ENCODE measurements at places on chromosomes 1 and 21. TPM values are rescaled to one million over a fixed set of nuclear protein-coding genes. Genes with fewer than 3 reads are reported as not detected.

- no peak overlapping the region for H3K4me3 ChIP-seq
- H3K27ac ChIP-seq = no peak overlapping the region
- H3K4me1 ChIP-seq = peaks cover 42% of the 10 kb centered on the region
Measured at GRCh38 chr1:208044589-208045462, 133.9 kb upstream of the CD34 start.

DNA sequence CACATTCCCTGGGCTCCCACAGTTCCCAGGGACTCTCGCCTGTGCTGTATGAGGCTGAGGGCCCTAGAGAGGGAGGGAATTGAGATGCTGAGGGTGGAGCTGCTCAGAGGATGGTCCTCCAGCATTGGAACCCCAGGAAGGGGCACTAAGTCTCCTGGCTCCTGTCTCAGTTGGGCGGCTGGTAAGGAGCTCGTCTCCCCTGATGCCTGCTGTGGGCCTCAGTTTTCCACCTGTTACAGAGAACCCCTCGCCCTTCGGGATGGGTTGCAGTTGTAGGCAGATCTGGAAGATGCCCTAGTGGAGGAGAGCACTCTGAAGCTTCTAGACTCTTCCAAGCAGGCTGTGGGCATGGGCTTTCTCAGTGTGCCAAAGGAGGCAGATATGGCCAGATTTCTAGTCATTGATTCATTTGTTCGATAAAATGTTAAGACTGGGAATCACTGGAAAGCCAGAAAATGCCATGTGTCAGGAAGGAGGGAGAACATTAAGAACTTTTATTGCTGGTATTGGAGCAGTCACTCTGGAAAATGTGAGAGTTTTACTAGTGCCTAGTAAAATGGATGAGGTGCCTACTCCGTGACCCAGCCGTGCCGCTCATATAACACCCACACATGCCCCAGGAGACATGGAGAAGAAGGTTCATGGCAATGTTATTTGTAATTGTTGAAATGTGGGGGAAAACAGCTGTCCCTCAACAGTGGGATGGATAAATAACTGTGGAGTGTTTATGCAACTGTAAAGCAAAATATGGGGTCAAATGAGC lies 828 bp upstream of the MYBPH start:
- no peak overlapping the region for H3K27ac ChIP-seq
- H3K27me3 ChIP-seq = no peaks in the 10 kb centered on the region
- no peaks in the 10 kb centered on the region for H3K36me3 ChIP-seq
- peaks cover 2% of the 10 kb centered on the region for H3K4me1 ChIP-seq
- H3K4me3 ChIP-seq = no peak overlapping the region

GRCh38 chr1:1551524-1552262 lies 11.3 kb upstream of the TMEM240 start:
- no peak overlapping the region for H3K27ac ChIP-seq
- no peak overlapping the region for H3K4me3 ChIP-seq
- peaks cover 4% of the 10 kb centered on the region for H3K4me1 ChIP-seq
- H3K27me3 ChIP-seq = no peaks in the 10 kb centered on the region
- no peaks in the 10 kb centered on the region for H3K36me3 ChIP-seq

DNA sequence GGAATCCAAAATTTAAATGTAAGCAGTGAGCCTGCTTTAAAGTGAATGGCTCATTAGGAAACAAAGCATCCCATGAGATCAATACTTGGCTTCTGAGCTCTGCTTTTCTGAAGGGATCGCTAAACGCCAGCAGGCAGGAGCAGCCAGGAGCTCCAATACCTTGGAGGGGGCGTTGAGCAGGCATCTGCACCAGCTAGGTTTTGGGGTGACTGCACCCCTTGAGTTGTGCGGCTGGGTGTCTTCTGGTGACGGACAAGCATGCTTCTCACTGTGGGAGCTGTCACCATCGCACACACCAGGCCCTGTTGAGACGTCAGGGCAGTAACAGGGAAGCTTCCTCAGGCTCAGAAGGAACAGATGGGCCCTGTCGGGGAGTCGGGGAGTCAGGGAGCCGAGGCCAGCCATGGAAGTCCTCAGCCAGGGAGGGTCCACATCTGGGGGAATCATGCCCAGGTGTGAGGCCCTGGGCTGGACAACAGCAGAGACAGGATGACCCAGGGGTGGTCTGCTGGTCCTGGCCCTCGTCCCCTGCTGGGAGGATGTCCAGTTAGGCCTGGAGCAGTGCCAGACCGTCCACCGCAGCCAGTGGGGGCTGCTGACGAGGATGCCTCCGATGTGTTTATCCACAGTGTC lies 57.9 kb upstream of the ADARB1 start:
- no peak overlapping the region for H3K27ac ChIP-seq
- peak; percentile 24 for DNase-seq
- no peaks in the 10 kb centered on the region for H3K27me3 ChIP-seq
- no peak overlapping the region for H3K4me3 ChIP-seq
- peaks cover 2% of the 10 kb centered on the region for H3K4me1 ChIP-seq

GRCh38 chr1:8682573-8682972 lies 134.9 kb downstream of the RERE start:
- peaks cover 9% of the 10 kb centered on the region for H3K4me1 ChIP-seq
- no peak overlapping the region for H3K4me3 ChIP-seq
- no peaks in the 10 kb centered on the region for H3K36me3 ChIP-seq
- no peaks in the 10 kb centered on the region for H3K27me3 ChIP-seq
- no peak overlapping the region for H3K27ac ChIP-seq
- DNase-seq = no peak

GRCh38 chr21:36759348-36760083 lies 60.6 kb downstream of the SIM2 start:
- H3K36me3 ChIP-seq = no peaks in the 10 kb centered on the region
- H3K27ac ChIP-seq = no peak overlapping the region
- DNase-seq = no peak
- no peaks in the 10 kb centered on the region for H3K27me3 ChIP-seq
- H3K4me1 ChIP-seq = no peaks in the 10 kb centered on the region

DNA sequence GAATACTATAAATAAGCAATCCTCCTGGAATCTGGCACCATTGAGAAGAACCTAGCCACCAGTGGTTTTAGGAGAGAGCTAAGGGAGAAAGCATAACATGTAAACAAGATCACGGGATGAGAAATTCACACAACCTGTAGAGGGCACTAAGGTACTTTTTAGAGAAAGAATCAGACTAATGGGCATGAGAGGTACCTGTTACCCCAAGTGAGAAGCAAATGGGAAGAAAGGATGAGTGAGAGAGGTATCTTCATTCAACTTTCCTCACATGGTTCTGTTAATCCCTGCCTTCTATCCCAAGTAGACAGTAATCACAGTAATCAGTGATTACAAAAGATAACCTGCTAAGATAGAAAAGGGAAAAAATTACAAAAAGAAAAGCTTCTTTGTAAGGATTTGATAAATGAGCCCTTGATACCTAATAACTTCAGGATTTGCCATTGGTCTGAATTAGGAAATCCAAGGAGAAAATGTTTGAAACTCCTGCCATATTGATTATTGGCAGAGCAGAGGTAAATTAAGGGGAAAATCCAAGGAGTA lies 251.1 kb upstream of the ADGRL2 start:
- no peak overlapping the region for H3K27ac ChIP-seq
- H3K4me1 ChIP-seq = no peaks in the 10 kb centered on the region
- no peaks in the 10 kb centered on the region for H3K36me3 ChIP-seq
- no peak overlapping the region for H3K4me3 ChIP-seq
- DNase-seq = no peak
- H3K27me3 ChIP-seq = no peaks in the 10 kb centered on the region

- no peak overlapping the region for H3K4me3 ChIP-seq
- no peaks in the 10 kb centered on the region for H3K27me3 ChIP-seq
- H3K27ac ChIP-seq = no peak overlapping the region
Measured at GRCh38 chr1:29962831-29963247, 726.5 kb downstream of the PTPRU start.

DNA sequence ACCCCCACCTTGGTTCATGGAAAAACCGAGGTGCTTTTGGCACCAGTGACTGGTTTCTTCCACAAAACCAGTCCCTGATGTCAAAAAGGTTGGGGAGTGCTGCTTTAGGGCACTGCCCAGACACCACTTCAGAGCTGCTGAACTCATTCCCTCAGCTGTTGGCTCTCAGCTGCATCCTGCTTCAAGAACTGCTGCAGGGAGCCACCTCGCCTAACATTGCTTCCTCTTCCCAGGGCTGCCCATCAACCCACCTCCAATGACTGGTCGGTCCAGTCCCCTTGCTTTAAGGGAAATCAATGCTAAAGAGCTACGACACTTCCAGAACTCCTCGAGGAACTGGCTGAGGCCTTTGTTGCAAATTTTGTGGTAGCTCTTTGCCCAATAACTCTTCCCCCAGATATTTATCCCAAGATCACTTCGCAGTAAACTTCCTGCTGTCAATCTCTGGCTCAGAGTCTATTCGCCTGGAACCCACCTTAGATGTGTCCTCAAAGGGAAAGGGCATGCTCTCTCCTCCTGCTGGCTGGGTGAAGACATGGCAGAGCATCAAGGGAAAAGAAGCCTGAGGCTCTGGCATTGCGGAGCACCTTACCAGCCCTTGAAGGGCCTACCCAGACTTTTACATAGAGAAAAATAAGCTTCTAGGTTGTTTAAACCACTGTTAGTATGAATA lies 29.0 kb downstream of the C1orf52 start:
- H3K4me3 ChIP-seq = no peak overlapping the region
- no peaks in the 10 kb centered on the region for H3K36me3 ChIP-seq
- no peak for DNase-seq

GRCh38 chr1:151596166-151596953 lies 15.5 kb upstream of the SNX27 start:
- no peak overlapping the region for H3K27ac ChIP-seq
- no peaks in the 10 kb centered on the region for H3K27me3 ChIP-seq
- peaks cover 1% of the 10 kb centered on the region for H3K4me1 ChIP-seq
- no peaks in the 10 kb centered on the region for H3K36me3 ChIP-seq

- no peaks in the 10 kb centered on the region for H3K36me3 ChIP-seq
- no peak overlapping the region for H3K27ac ChIP-seq
- H3K4me1 ChIP-seq = no peaks in the 10 kb centered on the region
Measured at GRCh38 chr1:212179394-212180076, 105.7 kb upstream of the PPP2R5A start.

- H3K4me3 ChIP-seq = no peak overlapping the region
- H3K27ac ChIP-seq = no peak overlapping the region
- H3K27me3 ChIP-seq = no peaks in the 10 kb centered on the region
- peaks cover 7% of the 10 kb centered on the region for H3K4me1 ChIP-seq
Measured at GRCh38 chr1:56376188-56376984, 203.0 kb downstream of the PLPP3 start.

FMO3 gene
- 0.61 TPM for total RNA-seq

ESPN gene
- 1.9 TPM for total RNA-seq

HCN3 gene
- 5.3 TPM for total RNA-seq

OXCT2 gene
- 7.2 TPM for total RNA-seq
